ENCODE measurements at places on chromosomes 6 and 20.
A peak's percentile ranks its signal among the peaks of the same experiment; 100 is the strongest.

- no peak for ATAC-seq
Observed at GRCh38 chr6:20932284-20932683, 398.0 kb downstream of the CDKAL1 start.

- ATAC-seq: peak; percentile 93
Observed at GRCh38 chr20:20780127-20780824, 67.8 kb upstream of the RALGAPA2 start.

DNA sequence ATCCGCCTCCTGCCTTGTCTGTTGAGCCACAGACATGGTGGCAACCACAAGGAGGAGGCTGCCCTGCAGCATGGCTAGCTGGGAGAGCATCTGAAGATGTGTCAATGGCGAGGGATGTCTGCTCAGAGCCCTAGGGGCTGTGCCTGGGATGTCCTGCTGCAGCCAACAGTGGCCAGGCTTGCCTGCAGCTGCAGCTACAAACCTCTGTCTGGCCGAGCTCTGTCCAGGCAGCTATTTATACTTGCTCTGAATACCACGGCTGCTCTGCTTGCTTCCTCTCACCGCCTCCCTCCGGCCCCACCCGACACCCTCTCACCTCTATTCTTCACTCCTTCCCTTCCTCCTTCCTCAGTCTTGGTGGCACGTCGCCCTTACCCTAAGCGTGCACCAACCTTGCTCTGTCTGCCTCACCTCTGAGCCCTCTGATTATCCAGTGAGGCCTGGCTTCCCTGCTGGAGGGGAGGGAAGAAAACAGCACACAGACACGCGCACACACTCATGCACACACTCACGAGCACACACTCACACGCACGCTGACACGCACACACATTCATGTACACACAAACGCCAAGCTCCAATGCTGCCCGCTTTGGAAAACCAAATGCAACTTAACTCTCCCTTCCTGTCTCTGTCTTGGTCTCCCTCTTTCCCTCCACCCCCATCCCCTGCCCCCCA, at the start of gene ANGPT4:
Gene ANGPT4, minus strand, starts transcription at position 210 of the 675 bp plus-strand sequence. Its CDS starts 120 bp downstream, at position 90.
- no peak for ATAC-seq

- peak; percentile 65 for ATAC-seq
Observed at GRCh38 chr6:30678964-30679726, 6.3 kb upstream of the DHX16 start.

GRCh38 chr6:12034837-12035236, 22.7 kb downstream of the HIVEP1 start:
- ATAC-seq: no peak

- ATAC-seq: no peak
Observed at GRCh38 chr6:89260310-89260709, 43.2 kb upstream of the GABRR1 start.

DNA sequence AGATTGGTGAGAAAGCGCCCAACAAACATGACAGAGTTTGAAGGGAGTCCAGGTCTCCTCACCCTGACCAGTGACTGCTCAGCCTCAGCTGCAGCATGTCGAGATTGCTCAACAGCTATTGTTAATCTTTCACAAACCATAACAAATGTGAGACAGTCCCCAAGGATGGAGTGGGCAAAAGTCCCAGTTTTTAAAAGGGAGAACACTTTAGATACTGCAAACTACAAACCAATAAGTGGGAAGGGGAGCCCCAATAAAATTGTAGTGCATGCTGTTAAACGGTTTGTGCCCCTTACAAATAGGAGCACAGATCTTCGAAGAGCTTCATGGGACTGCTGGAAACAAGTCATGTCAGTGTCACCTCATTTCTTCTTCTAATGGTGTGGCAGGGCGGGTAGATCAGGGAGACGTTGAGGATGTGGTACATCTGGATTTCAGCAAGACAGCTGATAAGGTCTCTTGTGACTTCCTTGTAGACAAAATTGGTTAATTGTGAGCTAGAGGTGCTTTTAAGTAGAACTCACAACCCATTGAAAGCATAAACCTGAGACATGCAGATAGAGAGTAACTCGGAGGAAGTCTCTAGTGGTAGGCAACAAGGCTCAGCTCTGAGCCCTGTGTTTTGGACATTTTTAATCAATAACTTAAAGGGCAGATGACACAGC, 134.0 kb upstream of the ARMC2 start:
- ATAC-seq: peak; percentile 68

GRCh38 chr6:112683106-112683505, 336.0 kb downstream of the RFPL4B start:
- no peak for ATAC-seq

DNA sequence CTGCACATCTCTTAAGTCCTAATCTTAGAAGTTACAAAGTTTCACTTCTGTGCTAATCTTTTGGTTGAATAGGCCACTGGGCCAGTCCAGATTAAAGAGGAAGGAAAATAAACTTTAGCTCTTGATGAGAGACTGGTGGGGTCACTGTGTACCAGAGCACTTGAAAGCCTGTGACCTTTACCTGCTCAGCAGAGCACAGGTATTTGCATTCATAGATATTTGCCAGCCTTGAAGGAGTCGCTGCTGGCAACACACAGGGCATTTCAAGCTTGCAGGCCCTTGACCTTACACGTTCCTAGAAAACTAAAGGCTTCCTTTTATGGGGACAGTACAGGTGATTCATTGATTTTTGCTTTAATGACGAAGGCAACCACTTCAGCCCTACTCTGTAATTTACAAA, 108.4 kb upstream of the SLC22A23 start:
- ATAC-seq: no peak

DNA sequence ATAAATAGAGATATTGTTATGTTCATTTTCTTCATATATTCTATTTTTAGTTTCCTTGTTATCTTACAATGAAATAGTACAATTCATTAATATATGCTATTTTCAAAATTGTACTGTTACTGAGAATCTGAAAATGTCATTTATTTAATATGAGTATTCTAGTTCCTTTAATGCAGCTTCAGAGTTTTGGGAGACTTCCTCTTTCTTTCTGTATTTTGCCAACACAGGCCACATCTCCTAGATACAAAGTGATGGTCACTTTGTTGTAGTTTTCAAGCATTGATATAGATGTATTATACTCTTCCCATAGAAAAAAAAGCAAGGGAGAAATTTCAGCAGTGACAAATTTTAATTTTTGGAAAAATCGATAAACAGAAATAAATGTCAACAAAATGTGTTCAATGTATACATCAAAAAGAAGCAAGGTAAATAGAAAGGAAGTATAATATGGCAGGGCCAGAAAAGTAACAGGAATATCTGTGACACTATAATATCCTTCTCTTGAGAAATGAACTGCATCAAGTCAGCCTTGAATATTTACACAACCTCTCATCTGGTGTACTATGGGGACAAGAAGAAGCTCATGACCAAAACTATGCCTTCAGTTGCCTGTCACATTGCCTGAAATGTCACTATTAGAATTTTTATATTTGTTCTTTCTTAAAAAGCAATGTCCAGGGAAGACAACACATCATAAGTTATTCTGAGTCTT, 396.0 kb downstream of the TBC1D32 start:
- no peak for ATAC-seq

DNA sequence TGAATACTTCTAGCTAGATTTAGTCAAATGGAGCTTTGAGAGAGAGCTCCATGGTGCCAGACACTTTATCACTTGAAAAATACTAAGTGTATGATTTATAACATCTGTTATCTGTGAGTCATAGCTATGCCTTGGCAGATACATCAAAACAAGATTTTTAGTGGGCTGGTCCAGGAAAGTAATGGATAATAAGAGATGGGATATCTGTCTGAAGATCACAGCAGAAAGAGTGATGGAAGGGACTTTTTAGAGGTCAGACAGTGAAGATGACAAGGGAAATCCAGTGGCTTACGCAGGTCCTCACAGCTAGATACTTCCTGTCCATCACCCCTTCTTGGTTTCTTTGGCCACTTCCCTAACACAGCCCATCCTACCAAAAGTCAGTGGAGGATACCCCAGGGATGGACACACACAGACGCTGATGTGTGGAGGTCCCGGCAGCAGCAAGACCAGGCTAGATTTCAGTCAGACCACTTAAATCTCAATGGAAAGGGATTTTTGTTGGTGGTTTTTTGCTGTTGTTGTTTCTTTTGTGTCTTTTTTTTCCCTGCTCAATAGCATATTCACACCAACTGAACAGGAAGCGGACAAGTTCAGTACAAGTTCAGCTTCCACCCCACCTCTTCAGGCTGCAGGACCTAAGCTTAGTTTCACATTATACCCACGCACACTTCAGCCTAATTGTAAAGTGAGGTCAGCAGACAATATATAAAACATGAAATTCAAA, 209.3 kb downstream of the ALDH8A1 start:
- ATAC-seq: no peak

DNA sequence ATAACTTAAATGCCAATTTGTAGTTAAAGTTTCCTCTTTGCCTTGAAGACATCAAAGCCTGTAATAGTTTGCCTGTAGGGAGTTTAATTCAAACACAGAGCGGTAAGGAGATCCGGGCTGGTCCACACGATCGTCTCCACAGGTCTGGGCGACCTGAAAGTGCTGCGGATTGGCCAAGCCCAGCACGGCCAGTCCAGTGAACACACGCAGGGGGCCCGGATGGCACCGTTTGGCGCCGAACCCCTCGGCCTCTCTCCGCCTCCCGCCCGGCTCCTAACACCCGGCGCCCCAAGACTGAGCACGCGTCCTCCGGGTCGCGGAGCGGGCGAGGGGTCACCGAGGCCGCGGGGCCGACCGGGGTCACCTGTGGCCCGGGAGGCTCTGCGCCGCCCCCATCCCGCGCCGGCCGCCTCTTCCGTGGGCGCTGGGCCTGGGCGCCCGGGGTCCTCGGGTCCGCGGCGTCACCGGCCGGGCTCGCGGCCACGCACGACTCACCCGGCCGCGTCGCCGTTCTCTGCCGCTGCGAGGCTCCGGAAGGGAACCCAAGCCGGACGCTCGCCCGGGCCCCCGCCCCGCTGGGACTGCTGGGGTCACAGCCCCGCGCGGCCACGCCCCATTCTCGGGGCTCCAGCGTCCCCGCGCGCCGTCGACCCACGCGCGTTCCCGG, 481 bp downstream of the SERPINB6 start:
- peak; percentile 89 for ATAC-seq

- no peak for ATAC-seq
Observed at GRCh38 chr6:43671011-43671800, 16.4 kb downstream of the MRPS18A start.

DNA sequence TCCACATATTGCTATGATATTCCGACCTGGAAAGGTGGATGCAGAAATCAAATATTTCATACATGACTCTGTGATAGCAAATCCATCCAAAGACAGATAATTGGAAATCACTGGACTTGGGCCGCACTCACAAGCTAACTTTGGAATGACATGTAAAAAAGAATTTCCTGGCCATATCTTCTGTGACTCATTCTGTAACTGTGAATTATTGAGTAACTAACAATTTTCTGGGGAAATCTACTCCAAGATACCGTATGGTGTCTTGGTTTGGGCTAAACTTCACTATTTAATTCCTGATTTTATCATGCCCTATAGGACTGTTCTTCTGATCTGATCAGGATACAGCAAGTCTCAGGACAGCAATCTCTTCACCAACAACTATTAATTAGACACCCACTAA, 92.7 kb upstream of the LY86 start:
- ATAC-seq: peak; percentile 41

DNA sequence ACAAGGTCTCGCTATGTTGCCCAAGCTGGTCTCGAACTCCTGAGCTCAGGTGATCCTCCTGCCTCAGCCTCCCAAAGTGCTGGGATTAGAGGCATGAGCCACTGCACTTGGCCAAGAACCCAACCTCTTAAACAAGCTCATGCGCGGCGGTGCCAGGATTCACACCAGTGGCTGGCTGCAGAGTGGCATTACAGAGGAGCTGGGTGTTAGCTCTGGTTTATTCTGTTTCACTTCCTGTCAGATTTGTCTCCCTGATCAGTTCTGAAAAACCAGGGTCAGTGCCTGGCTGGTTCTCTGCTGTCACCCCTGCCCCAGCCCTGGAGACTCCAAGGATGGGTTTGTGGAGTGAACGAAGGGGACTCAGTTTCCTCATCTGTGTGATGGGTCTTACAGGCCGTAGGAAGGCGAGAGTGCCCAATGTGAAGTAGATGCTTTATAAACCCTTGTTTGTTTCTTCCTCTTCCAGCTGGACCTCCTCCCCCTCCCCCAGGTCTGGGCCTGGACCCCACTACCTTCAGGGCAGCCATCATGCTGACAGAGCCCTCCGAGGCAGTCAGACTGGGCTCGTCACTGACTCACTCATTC, 63.4 kb downstream of the UBE2V1 start:
- no peak for ATAC-seq
